Ovary (tissue), 10 donors: ENCODE measurements at places on chromosomes 1 and 21.

- no peaks in the 10 kb centered on the region for H3K36me3 ChIP-seq
- no peaks in the 10 kb centered on the region for H3K4me1 ChIP-seq
- no peaks in the 10 kb centered on the region for H3K27me3 ChIP-seq
- no peak for DNase-seq
- no peak overlapping the region for H3K4me3 ChIP-seq
- H3K27ac ChIP-seq: no peak overlapping the region
These were observed 8.0 kb upstream of the ANGPTL3 start for GRCh38 chr1:62589321-62589720.

GRCh38 chr1:221157026-221157761, 278.0 kb downstream of the HLX start:
- no peak overlapping the region for H3K4me3 ChIP-seq
- no peak overlapping the region for H3K27ac ChIP-seq
- DNase-seq: no peak
- no peaks in the 10 kb centered on the region for H3K4me1 ChIP-seq
- no peaks in the 10 kb centered on the region for H3K27me3 ChIP-seq
- H3K36me3 ChIP-seq: no peaks in the 10 kb centered on the region

- DNase-seq: no peak
- H3K4me1 ChIP-seq: no peaks in the 10 kb centered on the region
- no peaks in the 10 kb centered on the region for H3K27me3 ChIP-seq
- H3K36me3 ChIP-seq: no peaks in the 10 kb centered on the region
These were observed 48.1 kb upstream of the NRIP1 start for GRCh38 chr21:15112858-15113257.

- H3K4me3 ChIP-seq: no peak overlapping the region
- DNase-seq: no peak
- no peak overlapping the region for H3K27ac ChIP-seq
- H3K27me3 ChIP-seq: no peaks in the 10 kb centered on the region
- no peaks in the 10 kb centered on the region for H3K36me3 ChIP-seq
- H3K4me1 ChIP-seq: no peaks in the 10 kb centered on the region
These were observed 1237.2 kb downstream of the PLA2G4A start for GRCh38 chr1:188065917-188066316.

GRCh38 chr1:246827396-246827795, 103.2 kb downstream of the SCCPDH start:
- H3K27ac ChIP-seq: no peak overlapping the region
- no peaks in the 10 kb centered on the region for H3K27me3 ChIP-seq
- no peaks in the 10 kb centered on the region for H3K36me3 ChIP-seq
- no peaks in the 10 kb centered on the region for H3K4me1 ChIP-seq
- no peak for DNase-seq
- H3K4me3 ChIP-seq: no peak overlapping the region

- H3K4me1 ChIP-seq: no peaks in the 10 kb centered on the region
- H3K4me3 ChIP-seq: no peak overlapping the region
- no peak for DNase-seq
- H3K27ac ChIP-seq: no peak overlapping the region
These were observed 28.7 kb downstream of the F3 start for GRCh38 chr1:94512816-94513215.

DNA sequence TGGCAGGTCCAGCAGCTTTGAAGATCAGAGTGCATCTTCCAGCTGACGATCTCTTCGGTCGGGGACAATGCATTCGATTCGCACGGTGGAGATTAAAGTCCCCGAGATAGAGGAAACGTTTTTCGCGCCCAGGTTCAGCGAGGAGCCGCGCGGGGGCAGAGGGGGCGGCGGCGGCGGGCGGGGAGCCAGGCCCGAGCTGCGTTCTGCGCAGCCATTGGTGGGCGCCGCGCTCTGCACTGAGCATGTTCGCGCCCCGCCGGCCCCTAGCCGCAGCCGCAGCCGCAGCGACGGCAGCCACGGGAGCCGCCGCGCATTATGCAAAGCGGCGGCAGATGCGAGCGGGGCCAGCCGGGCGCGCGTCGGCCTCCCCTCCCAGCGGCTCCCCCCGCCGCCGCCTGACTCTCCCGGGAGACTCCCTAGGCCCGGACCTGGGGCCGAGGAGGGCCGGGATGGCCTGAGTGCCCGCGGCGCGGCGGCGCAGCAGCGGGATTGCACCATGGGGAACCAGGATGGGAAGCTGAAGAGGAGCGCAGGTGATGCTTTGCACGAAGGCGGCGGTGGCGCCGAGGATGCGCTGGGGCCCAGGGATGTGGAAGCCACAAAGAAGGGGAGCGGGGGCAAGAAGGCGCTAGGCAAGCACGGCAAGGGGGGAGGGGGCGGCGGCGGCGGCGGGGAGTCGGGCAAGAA, at the start of gene FMN2:
TSS of gene FMN2 (plus strand) at position 270 of the 687 bp plus-strand sequence. CDS start at position 497, 227 bp downstream.
- no peaks in the 10 kb centered on the region for H3K36me3 ChIP-seq
- no peaks in the 10 kb centered on the region for H3K27me3 ChIP-seq
- peak within 1 kb of the TSS; percentile 46 for H3K27ac ChIP-seq
- peak within 1 kb of the TSS; percentile 16 for H3K4me3 ChIP-seq
- no peaks in the 10 kb centered on the region for H3K4me1 ChIP-seq

- H3K27ac ChIP-seq: no peak overlapping the region
- no peak overlapping the region for H3K4me3 ChIP-seq
- DNase-seq: no peak
- no peaks in the 10 kb centered on the region for H3K4me1 ChIP-seq
- no peaks in the 10 kb centered on the region for H3K36me3 ChIP-seq
- H3K27me3 ChIP-seq: no peaks in the 10 kb centered on the region
These were observed 113.1 kb upstream of the RGS18 start for GRCh38 chr1:192045131-192045530.

DNA sequence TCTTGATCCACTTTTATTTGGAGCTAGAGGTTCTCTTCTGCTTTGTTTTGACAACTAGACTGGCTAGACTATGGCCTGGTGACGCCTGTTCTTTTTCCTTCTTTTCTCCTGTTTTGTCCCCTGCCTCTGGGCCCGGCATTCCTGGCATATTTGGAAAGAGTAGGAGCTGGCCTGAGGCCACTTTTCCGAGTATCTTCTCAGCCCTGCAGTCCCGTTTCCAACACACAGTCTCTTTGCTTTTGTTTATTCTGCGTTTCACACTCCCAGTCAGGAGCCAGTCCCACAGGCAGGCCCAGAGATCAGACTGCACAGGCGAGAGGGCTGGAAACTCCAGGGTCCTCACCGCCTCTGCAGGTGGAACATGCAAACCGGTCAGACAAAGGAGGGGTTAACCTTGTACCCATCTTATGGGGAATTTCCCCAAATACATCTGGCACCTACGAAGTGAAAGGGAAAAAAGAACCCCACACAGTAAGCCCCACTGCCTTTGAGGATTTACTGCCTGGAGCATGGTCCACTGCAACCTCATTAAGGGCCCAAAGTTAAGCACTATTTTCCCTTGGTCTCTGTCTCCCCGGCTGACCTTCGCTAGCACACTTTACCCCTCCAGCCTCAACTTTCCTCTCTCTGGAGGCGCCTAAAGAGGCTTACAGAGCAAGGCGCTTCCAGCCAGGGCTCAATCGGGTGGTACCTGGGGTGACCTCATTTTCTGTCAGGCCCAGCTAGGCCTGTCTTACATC, 141.1 kb downstream of the TOMM20 start:
- H3K27me3 ChIP-seq: no peaks in the 10 kb centered on the region
- H3K36me3 ChIP-seq: no peaks in the 10 kb centered on the region
- H3K4me3 ChIP-seq: no peak overlapping the region
- H3K27ac ChIP-seq: peak overlapping the region; percentile 44
- peaks cover 19% of the 10 kb centered on the region for H3K4me1 ChIP-seq

DNA sequence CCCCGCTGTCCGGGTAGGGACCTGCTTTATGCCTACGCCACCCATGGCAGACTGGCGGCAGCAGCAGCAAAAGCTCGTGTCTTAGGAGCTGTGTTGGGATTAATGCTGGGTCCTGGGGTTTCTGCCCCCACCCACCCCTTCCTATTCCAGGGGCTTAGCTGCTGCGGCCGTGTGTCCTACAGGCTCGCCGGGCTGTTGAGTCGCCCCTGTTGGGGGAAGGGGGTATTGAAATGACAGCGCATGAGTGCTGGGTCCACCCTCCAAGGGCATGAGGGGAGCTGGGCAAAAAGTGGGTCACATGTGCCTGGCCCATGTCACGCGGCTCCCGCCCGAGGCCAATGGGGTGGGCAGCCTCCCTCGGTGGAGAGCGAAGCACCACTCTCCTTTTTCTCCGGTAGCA, 118.3 kb upstream of the COL6A1 start:
- DNase-seq: no peak
- no peak overlapping the region for H3K4me3 ChIP-seq
- H3K4me1 ChIP-seq: no peaks in the 10 kb centered on the region
- H3K36me3 ChIP-seq: no peaks in the 10 kb centered on the region
- no peak overlapping the region for H3K27ac ChIP-seq
- no peaks in the 10 kb centered on the region for H3K27me3 ChIP-seq

GRCh38 chr1:227935826-227936225, 11.9 kb downstream of the WNT9A start:
- DNase-seq: no peak
- H3K27ac ChIP-seq: no peak overlapping the region
- no peaks in the 10 kb centered on the region for H3K27me3 ChIP-seq
- H3K4me1 ChIP-seq: peaks cover 3% of the 10 kb centered on the region

DNA sequence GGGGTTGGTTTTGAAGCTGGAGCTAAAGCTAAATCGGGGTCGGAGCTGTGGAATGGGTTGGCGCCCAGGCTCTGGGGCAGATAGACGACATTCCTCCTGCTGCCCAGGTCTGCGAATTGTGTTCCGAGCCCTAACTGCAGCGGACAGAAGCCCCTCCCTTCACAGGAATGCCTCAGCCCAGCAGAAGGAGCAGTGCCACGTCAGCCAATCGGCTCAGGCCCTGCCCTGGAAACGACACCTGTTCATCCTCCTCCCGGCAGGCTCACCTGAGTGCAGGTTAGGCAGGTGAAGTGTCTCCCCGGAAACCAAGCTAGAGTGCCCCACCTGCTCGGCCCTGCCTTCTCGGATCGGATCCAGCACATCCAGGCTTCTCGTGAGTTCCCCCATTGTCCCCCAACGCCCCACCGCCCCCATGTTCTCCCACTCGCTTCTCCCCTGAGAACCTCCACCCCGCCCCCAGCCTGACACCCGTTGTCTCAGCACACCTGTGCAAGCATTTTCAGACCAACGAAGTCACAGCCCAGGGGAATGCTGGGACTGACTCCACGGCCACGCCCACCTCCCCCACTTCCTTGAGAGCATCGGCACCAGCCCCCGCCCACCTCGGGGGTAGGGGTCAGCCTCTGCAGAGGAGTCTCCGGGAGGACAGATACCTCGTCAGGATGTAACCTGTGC, 775 bp downstream of the TMEM125 start:
- DNase-seq: peak; percentile 16
- no peak overlapping the region for H3K4me3 ChIP-seq
- H3K27me3 ChIP-seq: no peaks in the 10 kb centered on the region
- H3K27ac ChIP-seq: no peak overlapping the region

- no peak for DNase-seq
- H3K4me1 ChIP-seq: no peaks in the 10 kb centered on the region
- no peak overlapping the region for H3K4me3 ChIP-seq
- H3K27me3 ChIP-seq: no peaks in the 10 kb centered on the region
- H3K36me3 ChIP-seq: no peaks in the 10 kb centered on the region
These were observed 111.0 kb downstream of the TAS1R2 start for GRCh38 chr1:18748435-18748834.

DNA sequence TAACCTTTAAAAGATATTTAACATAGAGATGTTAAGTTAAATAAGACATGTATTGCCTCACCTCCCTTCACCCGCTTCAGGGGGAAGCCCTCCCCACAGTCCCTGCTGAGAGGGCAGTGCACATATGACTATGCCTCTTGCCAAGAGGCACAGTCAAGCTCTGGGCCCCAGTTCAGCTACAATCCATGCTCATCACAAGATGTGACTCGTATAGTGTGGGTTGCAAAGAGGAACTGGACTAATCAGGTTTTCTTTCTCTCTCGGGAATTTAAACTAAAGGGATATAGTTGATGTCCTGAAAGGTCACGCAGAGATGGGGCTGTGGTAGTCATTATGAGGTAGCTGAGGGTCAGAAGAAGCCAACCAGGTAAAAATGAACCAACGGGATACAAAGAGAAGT, 35.6 kb downstream of the LYST start:
- no peaks in the 10 kb centered on the region for H3K27me3 ChIP-seq
- no peaks in the 10 kb centered on the region for H3K4me1 ChIP-seq
- DNase-seq: no peak
- no peaks in the 10 kb centered on the region for H3K36me3 ChIP-seq

- no peaks in the 10 kb centered on the region for H3K36me3 ChIP-seq
- DNase-seq: no peak
- H3K4me1 ChIP-seq: no peaks in the 10 kb centered on the region
- no peaks in the 10 kb centered on the region for H3K27me3 ChIP-seq
- H3K4me3 ChIP-seq: no peak overlapping the region
These were observed 658.3 kb downstream of the PTPRC start for GRCh38 chr1:199297174-199297573.

GRCh38 chr1:48948562-48948961, 171.9 kb upstream of the BEND5 start:
- H3K36me3 ChIP-seq: no peaks in the 10 kb centered on the region
- DNase-seq: no peak
- H3K4me1 ChIP-seq: no peaks in the 10 kb centered on the region
- H3K27me3 ChIP-seq: no peaks in the 10 kb centered on the region

GRCh38 chr1:115809847-115810246, 31.1 kb downstream of the NHLH2 start:
- H3K4me3 ChIP-seq: no peak overlapping the region
- H3K27ac ChIP-seq: no peak overlapping the region
- DNase-seq: no peak
- no peaks in the 10 kb centered on the region for H3K4me1 ChIP-seq

DNA sequence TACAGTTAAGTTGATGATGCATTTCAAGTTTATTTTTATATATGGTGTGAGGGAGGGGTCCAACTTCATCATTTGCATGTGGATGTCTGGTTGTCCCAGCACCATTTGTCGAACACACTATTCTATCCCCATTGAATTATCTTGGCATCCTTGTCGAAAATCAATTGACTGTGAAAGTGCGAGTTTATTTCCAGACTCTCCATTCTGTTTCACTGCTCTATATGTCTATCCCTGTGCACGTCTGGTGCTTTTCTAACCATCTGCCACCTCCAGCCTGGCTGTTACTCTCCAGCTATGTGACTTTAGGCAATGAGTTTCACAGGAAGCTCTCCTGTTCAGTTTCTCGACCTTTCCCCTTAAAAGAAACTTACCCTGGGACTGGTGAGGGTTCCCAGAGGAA, 137.1 kb upstream of the KLHDC7A start:
- no peaks in the 10 kb centered on the region for H3K27me3 ChIP-seq
- H3K4me3 ChIP-seq: no peak overlapping the region
- H3K4me1 ChIP-seq: no peaks in the 10 kb centered on the region
- no peak overlapping the region for H3K27ac ChIP-seq
- H3K36me3 ChIP-seq: no peaks in the 10 kb centered on the region
- no peak for DNase-seq

- no peaks in the 10 kb centered on the region for H3K36me3 ChIP-seq
- DNase-seq: no peak
- no peak overlapping the region for H3K4me3 ChIP-seq
These were observed 470.9 kb downstream of the TTLL7 start for GRCh38 chr1:83527987-83528386.
